ENCODE measurements at places on chromosomes 1 and 21.

GRCh38 chr1:7460807-7461206 is 310.3 kb upstream of the VAMP3 start:
- no peak for DNase-seq

DNA sequence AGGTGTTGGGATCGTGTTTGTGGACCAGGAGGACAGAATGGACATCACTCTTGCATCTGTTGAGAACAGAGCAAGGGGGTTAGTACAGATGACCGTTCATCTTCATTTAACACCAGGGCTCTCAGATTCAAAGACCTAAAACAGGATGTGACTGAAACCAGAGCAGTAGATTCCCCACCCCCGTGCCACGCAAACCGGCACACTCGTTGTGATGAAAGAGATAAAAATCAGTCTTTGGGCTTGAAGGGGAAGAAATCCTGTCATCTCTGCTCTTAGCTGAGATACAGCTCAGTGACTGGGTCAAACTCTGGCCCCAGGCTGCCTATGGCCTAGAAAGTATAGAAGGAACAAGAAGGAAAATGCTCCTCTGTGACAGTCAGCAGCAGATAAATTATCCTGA is 146.2 kb upstream of the KRTAP19-8 start:
- DNase-seq: no peak

DNA sequence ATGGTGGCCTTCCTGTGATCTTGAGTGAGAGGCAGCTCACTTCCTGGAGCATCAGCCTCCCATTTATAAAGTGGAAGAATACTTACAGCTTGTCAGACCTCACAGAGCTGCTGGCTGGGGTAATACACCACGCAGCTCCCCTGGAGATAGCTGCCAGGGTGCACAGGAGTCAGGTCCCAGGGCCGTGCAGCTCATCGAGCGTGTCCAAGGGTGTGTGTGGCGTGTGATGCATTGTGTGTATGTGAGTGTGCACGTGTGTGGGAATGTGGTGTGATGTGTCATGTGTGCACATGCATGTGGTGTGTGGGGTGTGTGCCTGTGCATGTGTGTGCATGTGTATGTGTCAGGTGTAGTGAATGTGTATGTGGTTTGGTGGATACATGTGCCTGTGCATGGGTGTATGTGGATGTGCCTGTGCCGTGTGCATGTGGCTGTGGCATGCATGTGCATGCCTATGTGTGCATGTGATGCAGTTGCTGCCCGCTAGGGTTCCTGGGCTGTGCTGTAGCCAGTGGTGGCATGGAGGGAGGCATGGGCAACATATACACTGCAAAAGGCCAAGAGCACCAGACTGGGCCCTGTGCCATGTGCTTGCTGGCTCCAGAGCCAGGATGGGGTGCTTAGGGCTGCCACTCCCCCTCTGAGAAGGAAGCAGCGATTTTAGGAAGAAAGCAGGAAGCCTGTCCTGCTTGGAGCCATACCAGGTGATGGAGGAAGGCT is 24.6 kb downstream of the WNT3A start:
- DNase-seq: no peak

DNA sequence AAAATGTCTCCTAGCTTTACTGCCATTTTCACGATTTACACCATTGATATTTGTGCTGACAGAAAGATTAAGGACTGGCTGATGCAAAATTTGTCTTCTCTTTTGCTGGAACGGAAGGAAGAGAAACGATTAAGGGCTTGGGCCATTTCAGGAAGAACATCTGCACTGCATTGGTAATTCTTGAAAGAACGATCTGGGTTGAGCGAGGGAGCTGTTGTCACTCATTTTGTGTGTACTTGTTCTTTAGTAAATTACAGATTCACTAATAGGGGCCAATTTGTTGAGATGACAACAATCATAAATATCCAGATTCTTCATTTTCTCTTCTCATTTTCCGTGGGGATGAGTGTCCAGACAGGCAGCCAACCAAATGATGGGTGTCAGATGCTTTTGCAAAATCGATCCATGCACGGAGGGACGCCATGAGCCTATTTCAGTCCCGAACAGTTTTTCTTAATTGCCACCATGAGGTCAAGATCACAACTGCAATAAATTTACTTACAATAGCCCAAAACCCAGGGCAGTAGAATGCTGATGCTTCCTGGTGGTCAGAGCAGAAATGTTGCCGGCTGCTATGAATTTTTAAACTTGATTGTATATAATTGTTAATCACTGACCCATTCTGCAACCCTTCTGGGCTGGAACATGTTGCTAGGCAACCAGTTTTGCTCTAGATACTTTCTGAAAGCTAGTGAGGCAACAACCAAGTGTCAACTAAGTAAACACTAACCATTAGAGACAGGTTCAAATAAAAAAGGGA is 132.4 kb upstream of the TIAM1 start:
- no peak for DNase-seq

DNA sequence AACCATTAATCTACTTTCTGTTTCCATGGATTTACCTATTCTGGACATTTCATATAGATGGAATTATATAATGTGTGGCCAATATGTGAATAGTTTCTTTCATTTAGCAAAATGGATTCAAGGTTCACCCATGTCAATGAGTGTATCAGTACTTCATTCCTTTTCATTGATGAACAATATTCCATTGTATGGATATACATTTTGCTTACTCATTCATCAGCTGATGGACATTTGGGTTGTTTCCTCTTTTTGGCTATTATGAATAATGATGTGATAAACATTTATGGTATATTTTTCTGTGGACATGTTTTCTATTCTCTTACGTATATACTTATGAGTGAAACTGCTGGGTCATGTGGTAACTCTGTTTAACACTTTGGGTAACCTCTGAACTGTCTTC is 97.8 kb downstream of the SCMH1 start:
- no peak for DNase-seq

DNA sequence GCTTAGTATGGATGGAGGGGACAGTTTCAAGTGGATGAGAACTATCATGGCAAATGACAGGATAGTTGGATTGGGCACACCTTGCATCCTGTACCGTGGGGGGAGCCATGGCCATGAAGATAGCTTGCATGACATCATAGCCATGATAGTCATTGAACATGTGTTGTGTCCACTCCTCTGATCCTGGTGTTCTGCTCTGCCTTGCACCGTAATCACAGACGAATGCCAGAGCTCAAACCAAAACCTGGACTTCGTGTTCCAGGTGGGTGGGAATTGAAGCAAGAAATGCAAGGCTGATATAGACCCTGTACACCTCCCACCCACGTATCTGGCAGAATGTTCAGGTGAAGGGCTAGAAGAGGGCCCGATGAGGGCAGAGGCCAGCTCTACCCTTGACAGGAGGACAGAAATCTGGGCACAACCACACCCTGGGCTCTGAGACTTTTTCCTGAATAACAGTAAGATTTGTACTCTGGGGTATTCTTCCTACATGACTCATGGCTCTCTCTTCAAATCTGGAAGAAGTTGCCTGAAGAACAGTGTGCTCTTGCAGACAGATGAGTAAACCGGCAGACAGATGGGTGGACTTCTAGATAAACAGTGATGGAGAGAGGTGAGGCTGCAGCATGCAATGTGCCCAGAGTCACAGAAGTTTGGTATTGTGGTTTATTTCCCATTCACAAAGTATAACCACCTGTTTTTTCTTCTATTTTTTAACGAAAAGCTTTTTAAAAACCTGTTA is 45.0 kb downstream of the KCNJ6 start:
- peak; percentile 82 for DNase-seq

DNA sequence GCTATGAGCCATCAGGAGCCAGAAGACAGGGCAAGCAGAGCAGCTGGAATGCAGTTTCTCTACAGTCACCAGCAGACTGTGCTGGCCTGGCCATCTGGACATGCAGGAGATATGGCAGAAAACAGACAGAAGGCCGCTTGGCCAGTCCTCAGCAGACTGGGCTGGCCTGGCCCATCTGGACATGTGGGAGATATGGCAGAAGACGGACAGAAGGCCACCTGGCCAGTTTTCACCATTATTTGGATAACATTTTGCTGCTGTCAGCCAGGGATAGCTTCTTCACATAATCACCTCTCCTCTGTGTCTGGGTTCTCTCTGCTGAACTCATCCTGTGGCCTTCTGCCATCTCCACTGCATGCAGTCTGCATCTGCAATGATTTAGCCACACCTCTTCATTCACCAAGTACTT is 25.0 kb upstream of the CACYBP start:
- DNase-seq: no peak

- DNase-seq: peak; percentile 95
These were observed 15.1 kb upstream of the PIGV start for GRCh38 chr1:26772687-26773086.

DNA sequence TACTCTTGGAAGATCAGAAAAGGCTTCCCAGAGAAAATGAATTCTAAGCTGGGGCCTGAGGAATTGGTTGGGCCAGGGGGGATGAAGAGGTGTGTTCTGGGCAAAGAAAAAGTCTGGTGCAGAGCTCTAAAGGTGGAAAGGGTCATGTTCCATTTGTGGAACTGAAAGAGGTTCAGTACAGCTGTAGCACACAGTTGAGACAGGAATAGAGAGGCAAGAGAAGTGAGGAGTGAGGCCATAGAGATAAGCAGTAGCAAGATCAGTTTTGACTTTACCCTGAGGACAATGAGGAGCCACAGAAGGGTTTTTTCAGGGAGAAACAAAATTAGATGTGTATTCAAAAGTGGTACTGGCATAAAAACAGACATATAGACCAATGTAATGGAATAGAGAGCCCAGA is 30.3 kb upstream of the MUTYH start:
- DNase-seq: no peak

- peak; percentile 45 for DNase-seq
These were observed 39.5 kb downstream of the TOR3A start for GRCh38 chr1:179121159-179121938.

DNA sequence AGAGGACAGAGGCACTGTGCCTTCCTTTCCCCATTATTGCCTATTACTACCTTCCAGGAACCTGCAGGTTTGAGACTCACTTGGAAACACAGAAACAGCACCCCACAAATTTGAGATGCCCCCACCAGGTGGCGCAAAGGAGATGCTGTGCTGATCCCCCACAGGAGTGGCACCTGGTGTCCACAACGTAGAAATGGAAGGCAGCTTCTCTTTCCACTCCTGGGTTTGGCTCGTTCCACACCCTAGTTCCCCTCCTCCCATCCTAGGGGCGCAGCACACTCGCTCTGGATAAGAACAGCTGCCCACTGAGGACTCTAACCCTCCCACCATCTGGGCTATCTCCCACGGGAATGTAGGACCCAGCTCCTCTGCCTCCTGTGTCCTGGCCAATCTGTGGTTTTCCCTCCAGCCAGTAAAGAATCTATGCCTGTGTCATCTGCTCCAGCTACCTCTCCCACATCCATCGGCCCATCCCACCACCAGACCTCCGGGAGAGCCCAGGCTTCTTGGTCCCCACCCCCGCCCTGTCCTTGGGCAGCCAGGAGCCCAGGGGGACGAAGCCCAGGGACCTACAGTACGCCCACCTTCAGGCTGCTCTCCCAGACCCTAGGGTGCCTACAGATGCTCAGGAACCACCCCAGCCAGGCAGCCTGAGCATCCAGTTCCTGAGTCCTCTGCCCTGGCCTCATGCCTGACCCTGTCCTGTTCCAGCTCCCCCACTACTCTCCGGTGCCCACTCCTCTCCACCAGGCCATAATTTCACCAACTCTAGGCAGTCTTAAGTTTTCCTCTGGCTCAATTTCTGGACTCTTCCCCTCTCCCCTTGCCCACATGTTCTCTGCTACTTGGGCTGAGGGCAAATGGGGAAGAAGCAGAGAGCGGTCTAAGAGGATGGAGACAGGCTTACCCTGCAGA is 549 bp downstream of the THBS3 start:
- peak; percentile 79 for DNase-seq

GRCh38 chr1:216905137-216905536 is 181.9 kb upstream of the ESRRG start:
- DNase-seq: no peak

- DNase-seq: no peak
These were observed 7.4 kb downstream of the SLC26A9 start for GRCh38 chr1:205935869-205936268.

DNA sequence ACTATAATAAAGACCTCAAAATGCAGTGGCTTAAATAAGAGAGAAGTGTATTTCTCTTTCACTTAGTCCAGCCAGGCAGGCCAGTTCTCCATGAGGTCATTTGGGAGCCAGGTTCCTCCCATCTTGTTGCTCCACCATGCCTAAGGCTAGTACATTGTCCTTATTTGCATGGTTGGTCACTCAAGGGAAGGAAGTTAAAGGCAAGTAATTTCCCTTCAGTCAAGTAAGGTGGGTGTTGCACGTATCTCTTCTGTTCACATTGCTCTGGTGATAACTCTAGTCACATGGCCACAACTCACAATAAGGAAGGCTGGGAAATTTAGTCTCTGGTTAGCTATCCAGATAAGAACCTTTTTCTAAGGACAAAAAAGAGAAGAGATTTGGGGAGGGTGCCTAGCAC is 27.2 kb upstream of the TADA1 start:
- DNase-seq: no peak

GRCh38 chr1:11860083-11860482 is 1.3 kb upstream of the NPPB start:
- DNase-seq: no peak

DNA sequence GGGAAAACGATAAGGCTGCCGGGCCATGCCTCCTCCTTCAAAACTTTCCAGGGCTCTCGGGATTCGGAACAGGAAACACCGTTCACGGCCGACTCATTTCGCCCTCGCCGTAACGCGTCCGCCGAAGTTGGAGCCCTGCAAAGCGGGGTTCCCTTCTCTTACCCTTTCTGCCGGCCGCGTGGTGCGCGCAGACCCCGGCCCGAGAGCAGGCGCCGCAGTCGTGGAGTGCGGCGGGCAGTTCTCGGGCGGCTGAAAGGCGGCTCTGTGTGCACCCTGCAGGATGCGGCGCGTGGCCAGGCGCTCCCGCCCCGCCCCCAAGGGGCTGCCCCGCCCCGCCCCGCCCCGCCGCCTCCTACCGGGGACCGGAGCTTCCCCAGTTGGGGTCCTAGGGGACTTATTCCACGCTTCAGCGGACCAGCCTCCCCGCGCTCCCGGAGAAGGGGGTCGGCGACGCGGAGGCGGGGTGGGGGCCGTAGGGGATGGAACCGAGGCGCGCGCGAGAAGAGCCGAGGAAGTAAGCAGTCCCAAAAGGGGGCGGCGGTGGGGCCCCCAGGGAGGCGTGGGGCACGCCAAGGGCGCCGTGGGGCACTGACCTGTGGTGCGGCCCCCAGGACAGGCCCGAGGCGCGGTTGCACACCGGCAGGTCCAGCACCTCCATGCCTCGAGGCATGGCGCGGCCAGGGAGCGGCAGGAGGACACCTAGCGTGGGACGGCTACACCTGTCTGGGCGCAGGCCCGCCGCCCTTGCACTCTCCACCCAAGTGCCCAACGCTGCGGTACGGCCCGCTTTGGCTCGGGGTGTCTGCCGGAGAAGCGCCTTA is at the start of gene MCOLN2:
TSS of gene MCOLN2 (minus strand) at position 268 of the 821 bp plus-strand sequence. CDS start at position 27, 241 bp downstream.
- peak; percentile 75 for DNase-seq

- peak; percentile 67 for DNase-seq
These were observed 7.3 kb downstream of the F11R start for GRCh38 chr1:161013488-161014230.

GRCh38 chr21:36504067-36505058 is 24.4 kb upstream of the CLDN14 start:
- DNase-seq: peak; percentile 49

GRCh38 chr1:203665993-203666392 is 39.4 kb downstream of the ATP2B4 start:
- DNase-seq: no peak

GRCh38 chr1:96968541-96968940 is 247.0 kb downstream of the PTBP2 start:
- no peak for DNase-seq
